Stimulated activated CD8-positive, alpha-beta memory T cell treated with anti-CD3 and anti-CD28 coated beads, Interleukin-15, amount 100 ng/mL, for 24 hours (primary cell): ENCODE measurements at places on chromosomes 3 and 15.

DNA sequence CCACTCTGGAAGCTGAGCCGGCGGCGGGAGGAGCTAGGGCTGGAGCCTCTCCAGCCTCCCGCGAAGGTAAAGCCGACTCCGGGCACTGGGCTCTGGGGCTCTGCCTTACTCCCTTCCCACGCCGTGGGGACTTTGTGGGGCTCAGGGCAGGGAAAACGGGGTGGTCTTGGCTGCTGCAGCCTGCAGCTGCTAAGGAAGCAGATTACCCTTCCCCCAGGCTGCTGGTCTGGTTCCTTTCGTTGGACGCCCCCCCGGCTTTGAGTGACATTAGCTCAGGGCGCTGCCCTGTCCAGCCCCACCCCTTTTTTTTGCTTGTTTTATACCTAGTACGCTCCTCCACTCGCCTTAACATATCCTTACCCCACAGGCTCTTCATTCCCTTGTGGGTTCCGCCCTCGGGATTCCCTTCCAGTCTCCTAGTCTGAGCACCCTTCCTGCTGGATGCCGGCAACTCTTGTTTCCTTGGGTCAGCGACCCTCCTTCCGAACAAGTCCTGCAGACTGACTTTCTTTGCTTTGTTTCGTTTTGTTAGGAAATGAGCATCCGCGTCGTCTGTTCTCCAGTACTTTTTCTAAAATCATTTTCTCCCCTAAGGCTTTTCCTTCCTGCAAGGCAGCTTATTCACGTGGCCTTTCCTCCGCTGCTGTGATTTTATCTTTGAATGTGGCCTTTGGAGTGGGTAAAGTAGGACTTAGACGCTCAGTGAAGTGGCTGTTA lies 551 bp downstream of the DNAJC13 start:
- DNase-seq: no peak

GRCh38 chr15:75713338-75713895 lies 769 bp upstream of the CSPG4 start:
- DNase-seq: no peak

DNA sequence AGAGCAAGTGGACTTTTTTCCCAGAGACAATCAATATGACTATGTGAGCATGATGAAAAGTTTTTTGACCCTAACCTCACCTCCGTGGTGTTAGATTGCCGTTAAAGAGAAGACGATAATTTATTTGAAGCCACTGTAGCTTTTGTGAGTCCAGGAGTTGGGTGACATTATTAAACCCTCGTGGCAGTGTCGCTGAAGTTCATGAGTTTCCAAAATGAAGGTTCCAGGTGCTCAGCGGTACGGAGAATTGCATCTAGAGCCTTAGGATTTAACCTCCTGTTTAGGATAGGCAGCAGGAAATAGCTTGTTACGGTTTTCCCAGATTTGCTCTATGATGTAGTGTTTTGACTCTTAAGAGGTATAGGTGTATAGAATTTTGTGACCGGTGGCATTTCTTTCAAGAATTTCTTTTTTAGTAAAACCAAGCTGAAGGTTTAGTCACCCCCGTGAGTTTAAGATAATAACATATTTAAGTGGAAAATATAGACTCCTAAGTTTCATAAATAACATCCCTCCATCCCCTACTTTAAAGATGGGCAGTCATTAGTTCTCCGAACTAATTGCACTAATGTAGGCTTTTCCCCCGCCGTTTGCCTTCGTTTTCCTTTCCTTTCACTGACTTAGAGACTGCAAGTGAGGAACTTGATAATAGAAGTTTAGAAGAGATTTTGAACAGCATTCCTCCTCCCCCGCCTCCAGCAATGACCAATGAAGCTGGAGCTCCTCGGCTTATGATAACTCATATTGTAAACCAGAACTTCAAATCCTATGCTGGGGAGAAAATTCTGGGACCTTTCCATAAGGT lies 2.0 kb downstream of the SMC4 start:
- no peak for DNase-seq

DNA sequence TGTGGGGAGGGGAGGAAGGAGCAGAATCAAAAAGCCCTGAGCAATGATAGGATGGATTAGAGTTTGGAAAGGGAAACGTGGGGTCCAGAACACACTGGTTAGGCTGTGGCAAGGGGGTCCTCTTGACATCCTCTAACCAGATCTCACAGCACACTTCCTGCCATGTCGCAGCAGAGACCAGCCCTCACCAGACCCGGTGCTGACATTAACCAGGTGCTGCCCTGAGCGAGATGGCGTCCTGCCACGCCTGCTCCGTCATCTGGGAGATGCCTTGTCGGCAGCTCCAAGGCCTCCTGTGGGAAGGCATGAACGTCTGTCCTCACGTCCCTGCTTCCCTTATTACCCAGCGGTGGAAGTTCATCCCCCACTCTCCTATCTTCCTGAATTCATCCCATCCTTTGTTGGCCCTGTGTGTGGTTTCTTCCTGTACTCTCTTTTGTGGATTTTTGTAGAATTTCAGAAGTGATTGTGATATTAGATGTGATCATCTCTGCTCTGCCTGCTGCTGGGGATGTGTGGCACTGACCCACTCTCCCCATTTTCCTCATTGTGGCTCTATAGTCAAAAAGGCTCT lies 29.4 kb upstream of the MYZAP start:
- no peak for DNase-seq

- no peak for DNase-seq
These were observed 51.4 kb downstream of the SSUH2 start for GRCh38 chr3:8593021-8593827.

- DNase-seq: no peak
These were observed 613.3 kb downstream of the TBL1XR1 start for GRCh38 chr3:176583956-176584355.

DNA sequence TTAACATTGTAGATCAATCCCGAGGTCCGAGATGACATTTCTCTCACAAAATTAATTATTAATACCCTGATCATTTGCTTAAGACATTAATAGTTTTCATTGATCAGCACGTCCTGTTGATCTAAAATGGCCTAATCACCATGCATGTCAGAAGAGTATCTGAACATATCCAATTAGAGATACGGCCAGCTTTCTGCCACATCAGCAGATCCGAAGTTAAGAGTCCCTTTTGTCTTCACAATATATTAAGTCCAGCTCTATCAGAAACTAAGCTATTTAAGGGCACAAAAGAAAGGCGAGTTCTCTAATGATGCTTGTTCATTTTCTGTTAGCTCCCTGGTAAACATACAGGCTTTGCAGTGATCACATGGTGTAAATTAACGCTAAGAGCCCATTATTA lies 470.3 kb downstream of the CNTN4 start:
- no peak for DNase-seq

DNA sequence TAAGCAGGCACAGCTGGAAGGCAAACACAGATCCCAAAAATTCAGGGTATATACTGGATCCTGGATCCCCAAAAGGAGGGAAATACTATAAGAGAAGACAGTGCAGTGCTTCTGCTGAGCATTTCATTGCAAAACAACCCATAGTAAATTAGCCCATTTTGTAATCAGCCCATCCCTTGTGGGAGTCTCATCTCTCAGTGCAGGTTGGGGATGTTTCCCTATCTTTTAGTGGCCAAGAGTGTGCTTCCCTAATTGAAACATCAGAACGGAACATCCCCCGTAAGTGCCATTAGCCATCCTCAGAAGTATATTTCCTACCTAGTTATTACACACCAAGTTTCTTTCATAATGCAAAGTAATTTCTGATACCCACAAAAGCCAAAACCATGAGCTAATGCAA lies 11.2 kb upstream of the MTMR14 start:
- DNase-seq: no peak

- no peak for DNase-seq
These were observed 310.2 kb downstream of the TBC1D5 start for GRCh38 chr3:17432236-17432635.

GRCh38 chr3:10189557-10190354 lies 25.0 kb downstream of the IRAK2 start:
- DNase-seq: no peak

- DNase-seq: no peak
These were observed 120.2 kb downstream of the LRRC28 start for GRCh38 chr15:99371180-99372103.

- no peak for DNase-seq
These were observed 122.8 kb upstream of the CGNL1 start for GRCh38 chr15:57253500-57253899.

DNA sequence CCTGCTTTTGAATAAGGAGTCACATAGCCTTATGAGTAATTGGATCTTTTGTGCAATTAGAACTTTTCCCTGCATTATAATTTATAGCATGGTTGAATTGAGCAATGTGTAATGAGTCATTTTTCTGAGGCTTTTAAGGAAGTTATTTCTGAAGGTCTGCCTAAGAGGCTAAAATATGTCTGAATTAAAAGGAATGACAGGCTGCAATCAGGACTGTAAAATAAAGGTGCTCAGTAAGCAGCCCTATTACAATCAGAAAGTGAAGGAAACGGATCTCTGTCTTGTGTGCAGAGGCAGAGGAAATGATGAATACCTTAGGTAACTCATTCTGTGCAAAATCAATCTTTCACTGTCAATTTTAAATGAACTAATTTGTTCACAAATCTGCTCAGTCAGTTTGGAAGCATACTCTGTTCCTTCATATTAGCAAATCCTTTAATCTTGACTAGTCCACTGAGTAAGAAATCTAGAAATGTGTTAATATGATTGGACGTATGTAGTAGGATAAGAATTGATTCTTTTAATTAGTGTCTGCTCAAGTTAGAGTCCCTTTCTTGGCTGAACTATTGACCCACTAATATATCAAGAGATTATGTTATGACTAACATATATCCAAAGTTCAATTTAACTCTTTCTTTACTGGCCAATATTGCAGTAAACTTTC lies 290.1 kb downstream of the ZIC1 start:
- DNase-seq: no peak

DNA sequence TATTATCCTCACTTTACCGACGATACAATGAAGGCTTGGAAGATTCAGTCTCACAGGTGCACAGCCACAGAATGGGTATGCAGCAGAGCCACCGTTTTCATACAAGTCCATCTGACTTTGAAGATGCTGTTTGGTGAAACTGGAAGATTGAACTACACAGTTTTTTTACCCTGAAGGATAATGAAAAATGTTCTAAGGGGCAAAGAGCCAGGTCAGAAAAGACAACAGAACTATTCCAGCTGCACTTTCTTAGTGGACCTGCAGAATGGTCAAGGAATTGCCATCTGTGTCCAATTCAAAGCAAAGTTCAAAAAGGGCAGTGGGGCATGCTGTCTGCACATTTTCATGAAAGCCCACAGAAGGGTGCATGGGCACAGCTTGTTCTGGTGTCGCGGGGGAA lies 127.6 kb upstream of the PDZRN3 start:
- DNase-seq: no peak

- no peak for DNase-seq
These were observed 52.7 kb upstream of the CMC1 start for GRCh38 chr3:28188686-28189085.

DNA sequence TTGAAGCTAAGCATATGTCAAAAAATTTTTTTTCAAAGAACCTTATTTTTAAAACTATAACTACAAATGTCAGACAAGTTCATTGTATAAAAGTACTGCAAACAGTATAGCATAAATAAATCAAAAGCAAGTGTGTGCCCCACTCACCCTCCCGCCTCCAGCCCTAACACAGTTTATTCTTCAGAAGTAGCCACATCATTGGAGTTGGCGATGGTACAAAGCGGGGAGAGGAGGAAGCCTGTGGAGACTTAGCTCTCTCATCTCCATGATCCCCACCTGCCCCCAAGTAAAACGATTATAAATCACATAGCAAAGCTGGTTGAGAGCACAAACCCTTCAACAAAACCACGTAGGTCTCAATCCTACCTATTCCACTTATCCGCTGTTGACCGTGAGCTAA lies 33.6 kb downstream of the FOXP1 start:
- DNase-seq: no peak

GRCh38 chr3:23396746-23397145 lies 193.6 kb downstream of the UBE2E2 start:
- DNase-seq: no peak

- DNase-seq: no peak
These were observed 14.5 kb upstream of the IL16 start for GRCh38 chr15:81182031-81182755.

DNA sequence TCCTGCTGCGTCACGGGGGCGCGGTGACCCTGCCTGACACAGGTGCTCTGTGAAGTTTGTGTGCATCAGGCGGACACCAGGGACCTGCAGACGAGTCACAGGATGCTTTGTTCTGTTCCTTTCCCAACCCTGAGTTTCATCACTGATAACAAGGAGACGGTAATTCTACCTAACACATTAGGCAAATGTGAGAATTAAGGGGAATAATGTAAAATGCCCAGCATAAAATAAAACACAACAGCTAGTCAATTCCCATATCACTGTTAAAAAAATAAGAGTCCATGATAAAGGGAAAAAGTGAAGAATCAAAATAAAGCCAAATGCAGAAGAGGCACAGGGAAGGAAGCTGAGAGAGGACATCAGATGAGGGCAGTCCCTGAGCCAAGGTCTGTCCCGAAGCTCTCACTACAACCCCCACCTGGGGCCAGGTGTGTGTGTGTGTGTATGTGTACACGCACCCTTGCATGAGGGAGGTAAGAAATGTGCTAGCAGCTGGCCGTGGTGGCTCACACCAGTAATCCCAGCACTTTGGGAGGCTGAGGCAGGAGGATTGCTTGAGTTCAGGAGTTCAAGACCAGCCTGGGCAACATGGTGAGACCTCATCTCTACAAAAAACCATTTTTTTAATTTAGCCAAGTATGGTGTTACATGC lies 27.5 kb downstream of the PLA2G4D start:
- DNase-seq: no peak

DNA sequence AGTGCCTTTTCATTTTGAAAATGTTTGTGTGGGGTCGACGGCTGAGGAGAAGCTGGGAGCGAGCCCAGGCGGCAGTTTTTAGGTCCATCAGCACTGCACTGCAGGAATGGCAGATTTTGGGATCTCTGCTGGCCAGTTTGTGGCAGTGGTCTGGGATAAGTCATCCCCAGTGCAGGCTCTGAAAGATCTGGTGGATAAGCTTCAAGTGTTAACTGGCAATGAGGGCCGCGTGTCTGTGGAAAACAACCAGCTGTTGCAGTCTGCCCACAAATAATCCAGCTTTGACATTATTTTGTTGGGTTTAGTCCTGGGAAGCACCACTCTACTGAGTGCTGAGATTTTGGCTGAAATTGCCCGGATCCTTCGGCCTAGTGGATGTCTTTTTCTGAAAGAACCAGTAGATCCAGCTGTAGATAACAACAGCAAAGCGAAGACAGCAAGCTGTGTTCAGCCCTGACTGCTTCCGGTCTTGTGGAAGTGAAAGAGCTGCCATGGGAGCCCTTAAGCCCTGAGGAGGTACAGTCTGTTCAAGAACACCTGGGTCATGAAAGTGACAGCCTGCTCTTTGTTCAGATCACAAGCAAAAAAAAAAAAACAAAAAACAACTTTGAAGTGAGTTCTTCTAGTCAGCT lies 13.1 kb upstream of the ANP32A start:
- no peak for DNase-seq

DNA sequence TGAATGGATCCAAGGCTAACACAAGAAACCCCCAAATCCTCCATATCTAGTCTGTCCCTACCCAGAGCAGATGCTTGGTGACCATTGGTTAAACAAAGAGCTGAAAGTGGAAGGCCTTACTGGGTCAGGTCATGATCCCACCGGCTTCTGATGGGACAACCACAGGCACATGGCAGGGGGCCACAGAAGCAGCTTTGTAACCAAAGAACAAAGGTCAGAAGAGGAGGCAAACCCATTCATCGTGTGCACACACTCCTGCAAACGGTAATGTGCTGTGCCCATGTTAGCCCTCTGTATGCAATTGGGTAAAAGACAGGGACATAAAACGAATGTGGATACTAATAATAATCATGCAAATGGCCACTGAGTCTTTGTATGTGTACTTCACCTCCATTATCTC lies 133.3 kb upstream of the SLC6A11 start:
- no peak for DNase-seq
